Stimulated activated naive CD8-positive, alpha-beta T cell treated with anti-CD3 and anti-CD28 coated beads, Interleukin-15, amount 100 ng/mL, for 72 hours (primary cell): ENCODE measurements at places on chromosomes 16 and 17.
A peak's percentile ranks its signal among the peaks of the same experiment; 100 is the strongest.

GRCh38 chr17:79915850-79916430, 76.7 kb upstream of the CBX4 start:
- DNase-seq = no peak

DNA sequence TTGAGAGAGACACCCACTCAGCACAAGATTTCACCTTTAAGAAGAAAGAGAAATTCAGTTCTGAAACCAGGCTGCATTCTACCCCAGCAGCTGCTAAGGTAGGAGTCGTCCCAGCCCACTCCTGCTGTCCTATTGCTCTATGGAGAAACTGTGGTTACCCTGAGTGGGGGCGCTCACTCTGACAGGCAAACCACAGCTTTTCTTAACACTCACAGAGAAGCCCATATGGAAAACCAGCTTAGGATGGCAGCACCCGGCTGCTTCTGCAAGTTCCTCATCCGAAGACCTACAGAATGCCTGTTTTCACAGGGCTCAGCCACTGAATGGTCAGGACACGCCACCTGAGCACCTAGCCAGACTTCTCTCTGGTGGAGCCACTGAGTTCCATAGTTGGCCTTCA, 7.5 kb downstream of the ATP5PD start:
- no peak for DNase-seq

DNA sequence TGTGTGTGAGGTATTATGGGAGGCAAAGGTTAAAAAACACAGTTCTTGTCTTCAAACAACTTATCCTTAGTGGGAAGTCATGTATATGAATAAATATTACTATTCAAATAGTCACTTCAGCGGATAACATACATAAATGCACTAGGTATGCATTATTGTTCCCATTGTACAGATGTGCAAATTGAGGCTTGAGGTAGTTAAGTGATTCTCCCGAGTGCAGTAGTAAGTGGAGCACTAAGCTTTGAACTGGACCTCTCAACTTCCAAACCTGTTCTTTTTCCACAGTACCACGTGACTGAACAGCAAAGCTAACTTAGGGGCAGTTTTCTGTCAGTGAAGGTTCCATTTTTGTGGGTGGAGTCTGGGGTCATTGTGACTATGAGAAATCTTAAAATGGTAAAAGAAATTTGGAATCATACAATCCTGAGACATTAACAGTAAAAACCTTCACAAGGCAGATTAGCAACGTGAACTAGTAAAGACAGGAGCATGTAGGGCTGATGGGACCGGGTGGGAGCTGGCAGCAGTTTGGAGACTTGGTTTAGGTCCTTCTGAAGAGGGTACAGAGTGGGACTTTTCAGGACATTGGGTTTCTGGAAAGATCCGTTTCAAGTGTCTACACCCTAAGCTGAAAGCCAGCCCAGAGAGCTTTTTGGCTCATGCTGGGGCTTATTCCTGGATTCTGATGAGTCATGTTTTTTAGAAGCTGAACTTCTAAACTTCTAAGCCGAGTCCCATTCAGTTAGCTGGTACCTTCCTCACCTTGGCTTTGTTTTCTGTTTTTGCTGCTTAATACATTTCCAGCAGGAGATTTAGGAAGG, 204.9 kb downstream of the PRKCA start:
- DNase-seq = no peak

DNA sequence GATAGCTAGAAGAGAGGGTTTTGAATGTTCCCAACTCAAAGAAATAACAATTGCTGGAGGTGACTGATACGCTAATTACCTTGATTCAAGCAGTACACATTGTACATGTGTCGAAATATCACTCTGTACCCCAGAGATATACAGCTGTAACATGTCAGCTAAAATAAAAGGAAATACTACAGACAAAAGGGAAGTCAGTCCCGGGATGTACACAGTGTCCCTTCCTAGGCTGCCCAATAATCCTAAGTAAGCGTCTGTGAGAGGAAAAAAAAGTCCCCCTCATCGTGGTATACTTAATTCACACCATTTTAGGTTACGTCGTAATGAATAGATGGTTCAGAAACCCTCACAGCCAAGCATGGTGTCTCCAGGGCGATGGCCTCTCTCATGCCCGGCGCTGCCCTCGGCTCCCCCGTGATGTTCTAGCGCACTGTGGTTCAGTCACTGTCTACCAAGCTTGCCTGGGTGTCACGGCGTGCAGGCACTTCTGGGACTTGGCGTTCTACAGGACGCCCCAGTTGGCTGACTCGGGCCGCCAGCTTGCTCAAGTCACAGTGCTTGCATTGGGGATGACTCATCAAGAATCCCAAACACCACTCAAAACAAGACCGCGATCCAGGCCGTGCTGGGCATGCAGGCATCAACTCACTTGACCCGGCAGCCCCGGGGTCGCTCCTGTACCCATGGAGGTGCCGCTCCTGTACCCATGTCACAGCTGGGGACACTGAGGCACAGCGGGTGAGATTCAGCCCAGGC, 27.6 kb downstream of the CCDC40 start:
- no peak for DNase-seq

GRCh38 chr17:29038085-29038795, 4.7 kb upstream of the PIPOX start:
- no peak for DNase-seq

- DNase-seq = peak; percentile 9
These were observed 5.4 kb upstream of the CD7 start for GRCh38 chr17:82322526-82323453.

DNA sequence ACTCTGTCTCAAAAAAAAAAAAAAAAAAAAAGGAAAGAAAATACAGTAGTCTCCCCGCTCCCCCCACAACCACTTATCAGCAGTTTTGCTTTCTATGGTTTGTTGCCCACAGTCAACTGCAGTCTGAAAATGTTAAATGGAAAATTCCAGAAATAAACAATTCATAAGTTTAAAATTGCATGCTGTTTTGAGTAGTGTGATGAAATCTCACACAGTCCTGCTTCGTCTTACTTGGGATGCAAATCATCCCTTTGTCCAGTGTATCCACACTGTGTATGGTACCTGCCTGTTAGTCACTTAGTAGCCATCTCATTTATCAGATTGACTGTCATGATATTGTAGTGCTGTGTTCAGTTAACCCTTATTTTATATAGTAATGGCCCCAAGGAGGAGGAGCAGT, 41.5 kb downstream of the NF1 start:
- DNase-seq = no peak

DNA sequence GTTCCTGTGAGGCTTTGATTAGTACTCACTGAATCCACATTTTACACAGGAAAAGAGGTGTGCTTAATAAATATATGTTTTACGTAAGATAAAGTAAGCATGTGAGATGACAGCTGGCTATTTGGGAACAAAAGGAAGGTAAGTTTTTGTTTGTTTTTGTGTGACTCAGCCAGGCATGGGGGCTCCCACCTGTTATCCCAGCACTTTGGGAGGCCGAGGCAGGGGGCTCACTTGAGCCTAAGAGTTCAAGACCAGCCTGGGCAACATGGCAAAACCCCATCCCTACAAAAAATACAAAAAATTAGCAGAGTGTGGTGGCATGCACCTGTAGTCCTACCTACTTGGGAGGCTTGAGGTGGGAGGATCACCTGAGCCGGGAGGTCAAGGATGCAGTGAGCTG, 17.9 kb downstream of the GPR142 start:
- no peak for DNase-seq

GRCh38 chr17:46033392-46033791, 34.3 kb downstream of the STH start:
- no peak for DNase-seq
